Cerebellar nuclear complex (tissue), 1 donor: ENCODE measurements at places on chromosomes 11 and 22.

- no peak for DNase-seq
Measured at GRCh38 chr22:37349043-37349814, 66.9 kb downstream of the CYTH4 start.

DNA sequence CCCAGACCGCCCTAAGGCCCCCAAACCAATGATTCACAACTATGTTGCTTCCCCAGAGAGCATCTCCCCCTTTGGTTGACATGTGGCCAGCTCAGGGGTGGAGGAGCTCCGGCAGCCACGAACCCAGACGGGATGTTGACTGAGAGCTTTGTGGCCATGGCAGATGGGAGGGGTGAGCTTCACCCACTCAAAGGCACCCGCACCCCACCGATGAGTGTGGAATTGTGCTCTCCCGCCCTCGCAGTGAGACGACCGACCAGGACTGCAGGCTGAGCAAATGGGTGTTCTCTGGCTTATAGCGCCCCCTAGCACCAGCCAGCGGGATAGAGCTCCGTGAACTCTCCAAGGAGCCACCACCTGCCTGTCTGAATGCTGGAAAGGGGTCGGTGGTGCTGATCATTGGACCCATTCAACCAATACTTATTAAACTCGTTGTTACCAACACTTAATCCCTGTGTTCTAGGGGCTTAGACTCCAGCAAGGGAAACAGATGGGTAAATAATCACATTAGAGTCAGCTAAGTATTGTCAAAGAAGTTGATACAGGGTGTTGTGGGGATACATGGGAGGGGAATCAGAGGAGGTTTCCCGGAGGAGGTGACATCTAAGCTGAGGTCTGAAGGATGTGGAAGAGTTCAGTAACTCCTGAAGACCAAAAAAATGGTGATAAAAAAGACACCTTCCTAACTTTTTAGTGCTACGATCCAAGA lies 4.5 kb upstream of the TIMP3 start:
- DNase-seq = no peak

DNA sequence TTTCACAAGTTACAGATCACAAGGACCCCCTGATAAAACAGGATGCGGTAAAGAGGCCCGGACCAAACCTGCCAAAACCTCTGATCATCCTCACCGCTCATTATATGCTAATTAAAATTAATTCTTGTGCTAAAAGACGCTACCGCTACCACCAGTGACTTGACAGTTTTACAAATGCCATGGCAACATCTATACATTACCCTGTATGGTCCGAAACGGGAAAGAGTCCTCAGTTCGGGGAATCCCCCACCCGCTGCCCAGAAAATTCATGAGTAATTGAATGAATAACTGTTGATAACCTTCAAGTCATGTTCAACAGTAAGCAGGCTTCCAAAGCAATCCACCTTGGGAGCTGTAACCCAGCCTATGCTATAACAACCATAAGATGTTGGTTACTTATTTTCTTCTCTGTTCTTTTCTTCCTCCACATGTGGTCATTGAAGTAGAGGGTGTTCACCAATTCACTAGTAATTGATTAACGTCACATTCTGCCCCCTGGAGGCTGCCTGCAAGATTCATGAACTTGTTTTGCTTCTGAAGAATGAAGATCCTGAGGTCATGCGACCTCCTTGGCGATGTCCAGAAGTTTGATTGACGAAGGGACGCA lies 20.6 kb downstream of the APOBEC3H start:
- DNase-seq = no peak

- DNase-seq = no peak
Measured at GRCh38 chr11:122983438-122984185, 2.0 kb upstream of the BSX start.

- DNase-seq = no peak
Measured at GRCh38 chr11:18668131-18668530, 30.4 kb upstream of the TMEM86A start.
